Stimulated activated CD8-positive, alpha-beta memory T cell treated with anti-CD3 and anti-CD28 coated beads, Interleukin-4, amount 100 ng/mL, for 24 hours (primary cell): ENCODE measurements at places on chromosomes 2 and 18.

DNA sequence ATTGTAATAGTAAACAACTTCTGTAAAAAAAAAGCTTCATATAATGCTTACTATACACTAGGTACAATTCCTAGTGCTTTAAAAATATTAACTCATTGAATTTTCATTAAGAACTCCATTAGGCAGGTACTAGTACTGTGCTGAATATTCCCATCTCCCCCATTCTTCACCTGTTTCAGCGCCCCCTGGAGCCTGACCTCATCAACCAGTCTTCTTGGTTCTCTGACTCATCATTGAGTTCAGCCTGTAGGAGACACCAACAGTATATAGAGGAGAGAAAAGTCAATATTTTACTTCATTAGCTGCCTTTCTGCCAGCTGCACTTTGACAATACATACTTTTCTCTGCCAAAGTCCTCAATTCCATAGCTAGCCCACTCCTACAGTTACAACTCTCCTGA lies 1009.9 kb upstream of the KLHL29 start:
- no peak for DNase-seq

DNA sequence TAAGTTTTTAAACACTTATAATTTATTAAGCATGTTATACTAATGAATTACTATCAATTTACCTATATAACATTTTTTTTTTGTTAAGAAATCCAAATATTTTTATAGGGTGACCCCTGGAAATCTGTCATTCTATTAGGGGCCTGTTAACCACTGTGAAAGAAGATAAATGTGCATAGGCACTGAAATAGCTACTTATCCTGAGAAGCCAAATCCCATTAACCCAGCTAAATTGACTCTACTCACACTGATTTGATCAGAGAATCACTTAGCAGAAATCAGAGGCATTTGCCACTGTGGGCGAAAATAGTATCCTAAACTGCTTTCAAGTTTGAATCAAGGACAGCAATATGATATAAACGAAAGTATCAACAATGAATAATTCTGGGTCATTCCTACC lies 90.0 kb upstream of the GULP1 start:
- no peak for DNase-seq

DNA sequence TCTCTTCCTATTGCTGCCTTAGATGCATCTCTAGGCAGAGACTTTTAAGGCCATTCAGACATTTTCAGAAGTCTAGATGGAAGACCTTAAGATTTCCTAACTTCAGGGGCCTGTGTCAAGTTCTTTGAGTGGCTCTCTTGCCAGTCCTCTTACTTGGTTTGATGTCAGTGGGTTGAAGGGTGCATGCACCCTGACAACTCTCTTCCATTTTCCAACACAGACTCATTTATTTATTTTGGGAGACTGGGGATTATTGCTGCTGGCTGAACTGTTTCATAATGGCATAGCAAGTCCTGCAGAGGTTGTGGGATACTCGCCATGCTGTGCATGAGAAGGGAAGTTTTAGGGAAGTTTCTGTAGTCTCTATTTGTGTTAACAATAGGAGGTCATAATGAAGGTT lies 39.0 kb upstream of the ACADL start:
- no peak for DNase-seq

GRCh38 chr2:75200140-75201096 lies 1.1 kb upstream of the TACR1 start:
- DNase-seq: no peak

DNA sequence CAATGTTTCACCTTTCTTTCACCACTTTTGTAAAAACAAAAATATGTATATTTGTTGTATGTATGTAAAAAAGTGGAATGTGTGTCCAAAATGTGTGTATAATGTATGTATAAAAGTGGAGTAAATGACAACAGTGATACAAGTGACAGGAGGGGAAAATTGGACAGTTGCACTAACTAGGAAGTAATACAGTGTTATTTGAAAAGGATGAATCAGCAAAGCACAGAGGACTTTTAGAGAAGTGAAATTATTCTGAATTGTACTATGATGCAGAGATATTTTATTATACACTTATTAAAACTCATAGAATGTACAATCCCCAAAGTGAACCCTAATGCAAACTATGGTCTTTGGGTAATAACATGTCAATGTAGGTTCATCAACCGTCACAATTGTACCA lies 331.3 kb upstream of the CNTNAP5 start:
- no peak for DNase-seq

- DNase-seq: no peak
These were observed 1344.5 kb upstream of the TMEFF2 start for GRCh38 chr2:193539188-193539587.

- no peak for DNase-seq
These were observed 27.8 kb downstream of the CHN1 start for GRCh38 chr2:174977364-174977763.

DNA sequence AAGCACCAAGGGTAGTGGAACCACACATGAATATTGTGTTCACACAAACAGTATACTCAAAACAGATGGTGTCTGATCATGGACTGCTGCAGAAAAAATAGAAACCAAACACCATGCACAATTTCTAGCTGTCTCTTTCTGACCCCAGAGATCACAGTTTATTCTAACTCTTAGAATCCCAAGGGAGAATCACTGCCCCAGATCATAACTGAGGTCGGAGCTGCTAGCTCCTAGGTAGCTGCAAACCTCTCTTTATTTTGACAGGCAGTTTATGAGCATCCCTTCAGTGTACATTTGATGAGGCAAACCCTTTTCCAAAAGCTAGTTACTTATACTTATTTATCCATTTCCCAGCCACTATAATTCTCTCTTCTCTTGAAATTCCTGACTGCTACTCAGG lies 439.1 kb upstream of the HNMT start:
- no peak for DNase-seq

- DNase-seq: peak; percentile 2
These were observed 83.4 kb upstream of the RTN4 start for GRCh38 chr2:55133467-55134315.

GRCh38 chr2:52264488-52264887 lies 1232.6 kb upstream of the NRXN1 start:
- no peak for DNase-seq

GRCh38 chr2:109429567-109430328 lies 184.0 kb downstream of the SEPTIN10 start:
- DNase-seq: no peak

GRCh38 chr2:135546436-135546835 lies 15.2 kb downstream of the R3HDM1 start:
- DNase-seq: no peak

- DNase-seq: no peak
These were observed 94.1 kb upstream of the BOD1L2 start for GRCh38 chr18:57052759-57053158.

GRCh38 chr2:212667751-212668316 lies 129.2 kb upstream of the ERBB4 start:
- no peak for DNase-seq

DNA sequence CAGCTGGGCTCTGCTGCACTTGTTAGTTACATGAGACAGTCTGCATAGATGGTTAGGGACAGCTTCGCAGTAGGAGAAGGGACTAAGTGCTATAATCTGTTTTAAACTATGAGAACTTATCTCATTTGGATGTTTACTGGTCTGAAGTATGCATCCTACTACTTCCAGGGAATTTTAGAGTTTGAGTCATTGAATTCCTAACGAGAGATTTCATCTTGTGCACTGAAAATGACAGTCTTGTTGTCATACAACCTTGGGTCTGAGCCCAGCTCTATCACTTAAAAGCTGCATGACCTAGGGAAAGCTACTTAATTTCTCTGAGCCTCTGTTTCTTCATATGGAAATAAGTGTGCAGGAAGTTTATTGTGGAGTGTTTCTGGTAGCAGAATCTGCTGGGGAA lies 78.4 kb downstream of the TRIM43 start:
- DNase-seq: no peak

GRCh38 chr2:68403199-68403644 lies 38.1 kb downstream of the PLEK start:
- DNase-seq: no peak

DNA sequence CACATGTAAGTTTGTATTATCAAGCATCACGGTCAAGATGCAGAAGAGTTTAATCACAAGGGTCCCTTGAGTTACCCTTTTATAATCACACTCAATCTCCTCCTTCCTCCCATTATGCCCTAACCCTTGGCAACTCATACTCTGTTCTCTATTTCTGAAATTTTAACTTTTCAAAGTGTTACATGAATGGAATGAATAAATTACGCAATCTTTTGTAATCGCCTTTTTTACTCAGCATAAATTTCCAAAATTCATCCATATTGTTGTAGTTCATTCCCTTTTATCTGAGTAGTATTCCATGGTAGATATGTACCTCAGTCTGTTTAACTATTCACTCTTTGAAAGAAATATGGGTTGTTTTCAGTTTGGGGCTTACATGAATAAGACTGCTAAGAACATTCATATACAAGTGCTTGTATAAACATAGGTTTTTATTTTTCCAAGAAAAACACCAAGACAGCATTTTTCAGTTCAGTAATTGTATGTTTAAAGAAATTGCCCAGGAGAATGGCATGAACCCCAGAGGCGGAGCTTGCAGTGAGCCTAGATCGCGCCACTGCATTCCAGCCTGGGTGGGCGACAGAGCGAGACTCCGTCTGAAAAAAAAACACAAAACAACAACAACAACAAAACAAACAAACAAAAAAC lies 430.9 kb upstream of the KCNH7 start:
- DNase-seq: no peak

- no peak for DNase-seq
These were observed 25.8 kb upstream of the ERICH2 start for GRCh38 chr2:170744248-170745002.

GRCh38 chr2:241115361-241115760 lies 13.3 kb upstream of the MTERF4 start:
- DNase-seq: no peak

DNA sequence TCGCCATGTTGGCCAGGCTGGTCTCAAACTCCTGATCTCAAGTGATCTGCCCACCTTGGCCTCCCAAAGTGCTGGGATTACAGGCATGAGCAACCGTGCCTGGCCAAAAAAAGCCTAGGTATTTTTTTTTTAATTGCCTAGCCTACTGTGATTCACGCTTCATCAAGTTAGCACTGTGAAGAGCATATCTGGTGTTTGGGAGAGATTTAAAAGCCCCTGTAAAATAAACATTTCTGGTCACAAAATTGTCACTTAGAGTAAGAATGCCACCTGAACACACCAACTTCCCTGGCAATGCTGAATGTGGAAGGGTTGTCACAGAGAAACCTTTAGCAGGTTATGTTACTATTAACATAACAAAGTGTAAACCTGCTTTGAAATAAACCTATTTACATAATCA lies 39.7 kb upstream of the CHAC2 start:
- no peak for DNase-seq

DNA sequence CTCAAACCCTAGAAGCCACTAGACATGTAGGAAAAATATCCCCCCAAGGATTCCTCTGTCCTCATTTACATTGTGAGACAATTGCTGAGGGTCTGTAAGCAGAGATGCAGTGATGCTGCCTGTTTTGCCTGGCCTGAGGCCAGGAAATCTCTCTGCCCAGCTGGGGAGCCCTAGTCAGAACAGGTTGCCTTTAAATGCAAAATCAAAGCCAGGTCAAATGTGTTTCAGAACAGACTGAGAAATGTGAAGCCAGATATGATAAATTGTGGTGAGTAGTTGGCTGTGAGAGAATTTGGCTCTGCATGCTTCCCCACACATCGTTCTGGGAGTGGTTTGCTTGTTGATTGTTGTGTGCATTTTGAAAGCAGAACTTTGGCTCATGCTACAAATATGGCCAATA lies 38.4 kb upstream of the NXPH2 start:
- no peak for DNase-seq

- no peak for DNase-seq
These were observed 107.4 kb upstream of the ID2 start for GRCh38 chr2:8574196-8575037.

GRCh38 chr2:10876963-10877362 lies 34.8 kb upstream of the KCNF1 start:
- DNase-seq: no peak

DNA sequence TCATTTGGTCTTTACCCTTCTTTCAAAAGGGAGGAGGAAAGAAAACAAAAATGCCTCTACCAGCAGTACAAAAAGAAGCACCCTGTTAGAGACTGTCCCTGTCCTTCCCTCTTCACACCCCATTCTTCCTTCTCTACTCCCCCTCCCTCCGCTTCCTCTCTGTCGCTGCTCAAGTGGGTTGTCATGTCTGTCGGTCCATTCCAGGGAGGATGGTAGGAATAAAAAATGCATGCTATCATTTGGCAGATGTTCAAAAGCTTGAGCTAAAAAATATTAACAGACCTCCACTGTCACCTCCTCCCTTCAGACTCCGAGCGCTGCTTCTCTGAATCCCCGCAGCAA lies 482.0 kb downstream of the BCL11A start:
- no peak for DNase-seq

DNA sequence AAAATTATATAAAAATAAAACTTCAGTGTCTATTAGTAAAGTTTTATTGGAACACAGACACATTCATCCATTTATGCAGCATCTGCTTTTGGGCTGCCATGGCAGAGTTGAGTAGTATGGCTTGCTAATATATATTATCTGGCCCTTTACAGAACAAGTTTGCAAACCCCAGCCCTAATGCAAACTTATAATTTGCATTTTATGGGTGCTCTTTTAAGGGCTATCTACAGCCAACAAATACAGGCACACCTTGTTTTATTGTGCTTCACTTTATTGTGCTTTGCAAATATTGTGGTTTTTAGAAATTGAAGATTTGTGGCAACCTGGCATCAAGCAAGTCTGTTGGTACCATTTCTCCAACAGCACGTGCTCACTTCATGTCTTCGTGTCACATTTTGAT lies 35.2 kb upstream of the DLX2 start:
- no peak for DNase-seq

DNA sequence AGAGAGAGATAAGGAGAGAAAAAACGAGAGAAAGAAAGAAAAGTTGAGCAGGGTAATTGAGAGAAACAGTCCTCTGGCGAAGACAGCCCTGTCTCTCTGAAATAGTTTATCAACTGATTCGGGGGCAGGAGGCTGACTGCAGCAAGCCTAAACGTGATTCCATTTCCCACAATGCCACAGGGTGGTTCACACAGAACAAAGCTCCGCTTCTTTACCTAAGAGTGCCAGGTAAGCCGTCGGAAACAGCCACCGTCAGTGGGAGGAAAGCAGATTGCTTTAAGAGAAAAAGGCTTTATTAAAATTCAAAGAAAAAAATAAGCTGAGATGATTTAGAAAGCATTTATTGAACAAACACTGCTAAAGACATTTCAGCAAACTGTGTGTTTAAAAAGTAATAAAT lies 271.4 kb upstream of the POU3F3 start:
- no peak for DNase-seq

DNA sequence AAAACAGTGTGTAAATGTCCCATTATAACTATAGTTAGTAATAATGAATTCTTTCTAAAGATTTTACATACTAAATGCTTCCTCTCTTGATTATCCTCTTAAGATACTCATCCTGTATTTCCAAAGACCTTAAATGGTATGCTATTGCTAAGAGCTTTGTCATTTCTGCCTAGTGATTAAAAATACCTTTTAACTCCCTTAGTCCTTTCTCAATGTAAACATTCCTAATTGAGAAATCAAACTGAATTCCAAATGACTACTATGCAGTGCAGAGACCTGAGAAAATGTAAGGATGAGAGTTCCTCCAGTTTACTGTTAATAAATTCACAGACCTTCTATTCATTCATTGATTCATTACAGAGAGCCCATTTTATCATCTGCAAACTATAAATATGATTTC lies 86.9 kb downstream of the SOS1 start:
- DNase-seq: no peak

GRCh38 chr2:202373490-202373889 lies 2.6 kb upstream of the BMPR2 start:
- DNase-seq: no peak
